Fibroblast of the aortic adventitia (primary cell): ENCODE measurements at places on chromosomes 6 and 20. TPM values are rescaled to one million over a fixed set of nuclear protein-coding genes. Genes with fewer than 3 reads are reported as not detected.

CCDC170 gene
- 0.09 and 0.82 TPM in 2 replicates for total RNA-seq

ADGB gene
- total RNA-seq: not detected in 2 replicates

RAB23 gene
- total RNA-seq: 21.4 and 59.7 TPM in 2 replicates

MBOAT1 gene
- 0.90 and 5.0 TPM in 2 replicates for total RNA-seq

KCNK16 gene
- total RNA-seq: not detected in 2 replicates

GHRH gene
- not detected in 2 replicates for total RNA-seq

PDE7B gene
- 11.8 and 23.9 TPM in 2 replicates for total RNA-seq

CPXM1 gene
- 3.8 and 48.5 TPM in 2 replicates for total RNA-seq

IMPG1 gene
- not detected in 2 replicates for total RNA-seq

MYL9 gene
- 43.6 and 50.0 TPM in 2 replicates for total RNA-seq

EPHA7 gene
- total RNA-seq: 0.65 and 1.5 TPM in 2 replicates

FAM83C gene
- not detected in 2 replicates for total RNA-seq

LIN28B gene
- total RNA-seq: not detected in 2 replicates

HDGFL1 gene
- total RNA-seq: not detected in 2 replicates

SPATS1 gene
- not detected in 2 replicates for total RNA-seq

SYCP2 gene
- total RNA-seq: 0.63 and 0.74 TPM in 2 replicates

TSBP1 gene
- not detected in 2 replicates for total RNA-seq

PRRT1 gene
- total RNA-seq: 0.41 and 0.54 TPM in 2 replicates

KCNK5 gene
- total RNA-seq: under 0.01 TPM in 1 of 2 replicates, not detected in the other

ORC3 gene
- 14.3 and 52.9 TPM in 2 replicates for total RNA-seq

RAB22A gene
- 27.1 and 41.5 TPM in 2 replicates for total RNA-seq

FOXS1 gene
- 2.3 TPM in 1 of 2 replicates, not detected in the other for total RNA-seq

CLDN20 gene
- not detected in 2 replicates for total RNA-seq

DUSP15 gene
- 9.9 TPM in 1 of 2 replicates, not detected in the other for total RNA-seq

SULF2 gene
- 1.9 and 55.8 TPM in 2 replicates for total RNA-seq

MYBL2 gene
- 1.6 and 17.8 TPM in 2 replicates for total RNA-seq

SLC22A7 gene
- not detected in 2 replicates for total RNA-seq

POM121L2 gene
- total RNA-seq: not detected in 2 replicates

SLC22A16 gene
- total RNA-seq: 0.09 TPM in 1 of 2 replicates, not detected in the other

PRDM13 gene
- not detected in 2 replicates for total RNA-seq

OR2J3 gene
- not detected in 2 replicates for total RNA-seq

BNIP5 gene
- not detected in 2 replicates for total RNA-seq

RBM39 gene
- 236 and 510 TPM in 2 replicates for total RNA-seq

CST11 gene
- not detected in 2 replicates for total RNA-seq

HSPA1L gene
- total RNA-seq: 1.4 and 2.4 TPM in 2 replicates

VGLL2 gene
- not detected in 2 replicates for total RNA-seq

KHDC1L gene
- total RNA-seq: not detected in 2 replicates

SIRPG gene
- not detected in 2 replicates for total RNA-seq

PTCHD4 gene
- total RNA-seq: 5.2 and 9.8 TPM in 2 replicates

PLAGL2 gene
- total RNA-seq: 1.8 and 4.2 TPM in 2 replicates

ANKEF1 gene
- total RNA-seq: 0.65 and 1.8 TPM in 2 replicates

FOXQ1 gene
- total RNA-seq: 1.3 TPM in 1 of 2 replicates, not detected in the other

SLC17A5 gene
- total RNA-seq: 13.8 and 38.2 TPM in 2 replicates

MEP1A gene
- total RNA-seq: not detected in 2 replicates

MMP24 gene
- total RNA-seq: 0.16 and 0.81 TPM in 2 replicates

DNAH8 gene
- 0.08 TPM in 1 of 2 replicates, not detected in the other for total RNA-seq

OVOL2 gene
- total RNA-seq: not detected in 2 replicates

PTGIS gene
- 279 and 1,011 TPM in 2 replicates for total RNA-seq

RNF182 gene
- 0.74 and 2.9 TPM in 2 replicates for total RNA-seq

SYNCRIP gene
- 90.5 and 95.1 TPM in 2 replicates for total RNA-seq

GPLD1 gene
- total RNA-seq: 0.27 and 0.41 TPM in 2 replicates

CLIC5 gene
- 1.1 TPM in 1 of 2 replicates, not detected in the other for total RNA-seq

CLVS2 gene
- not detected in 2 replicates for total RNA-seq

RIPPLY2 gene
- total RNA-seq: not detected in 2 replicates

TP53TG5 gene
- total RNA-seq: 0.09 TPM in 1 of 2 replicates, not detected in the other

LAMP5 gene
- total RNA-seq: 0.18 TPM in 1 of 2 replicates, not detected in the other

RIMS1 gene
- 0.63 TPM in 1 of 2 replicates, not detected in the other for total RNA-seq

SKIC2 gene
- total RNA-seq: 30.7 and 42.8 TPM in 2 replicates
